ENCODE measurements at places on chromosomes 13 and 19.

DNA sequence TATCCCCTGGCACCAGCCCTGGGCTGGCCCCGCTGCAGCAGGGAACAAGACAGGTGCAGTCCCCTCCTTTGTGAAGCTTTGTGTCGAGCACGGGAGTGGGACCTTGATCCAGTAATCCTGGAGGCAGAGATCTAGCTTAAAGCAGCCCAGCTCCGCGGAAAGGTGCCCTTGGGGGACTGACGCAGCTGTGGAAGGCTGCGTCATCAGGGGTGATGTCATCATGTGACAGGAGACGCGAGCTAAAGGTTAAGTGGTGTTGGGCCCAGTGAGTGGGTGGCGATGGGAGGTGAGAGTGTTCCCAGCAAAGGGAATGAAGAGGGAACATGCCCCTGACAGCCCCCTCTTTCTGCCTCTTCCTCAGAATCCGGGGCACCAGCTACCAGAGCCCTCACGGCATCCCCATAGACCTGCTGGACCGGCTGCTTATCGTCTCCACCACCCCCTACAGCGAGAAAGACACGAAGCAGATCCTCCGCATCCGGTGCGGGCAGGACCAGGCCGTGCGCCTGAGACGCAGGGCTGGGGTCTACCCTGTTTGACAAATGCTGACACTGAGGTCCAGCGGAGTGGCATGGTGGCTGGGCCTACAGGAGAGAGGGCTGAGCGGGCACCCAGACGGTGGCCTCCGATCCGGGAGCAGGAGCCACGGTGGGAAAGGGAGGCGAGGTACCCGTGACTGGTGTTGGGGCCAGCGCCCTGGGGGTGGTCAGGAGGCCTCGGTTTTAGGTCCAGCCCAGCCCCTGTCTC, 2.6 kb downstream of the LHB start:
- DNase-seq: no peak

GRCh38 chr19:33878910-33879810, 82.5 kb downstream of the KCTD15 start:
- no peak for DNase-seq

GRCh38 chr19:6216996-6217751, 62.6 kb downstream of the MLLT1 start:
- no peak for DNase-seq

DNA sequence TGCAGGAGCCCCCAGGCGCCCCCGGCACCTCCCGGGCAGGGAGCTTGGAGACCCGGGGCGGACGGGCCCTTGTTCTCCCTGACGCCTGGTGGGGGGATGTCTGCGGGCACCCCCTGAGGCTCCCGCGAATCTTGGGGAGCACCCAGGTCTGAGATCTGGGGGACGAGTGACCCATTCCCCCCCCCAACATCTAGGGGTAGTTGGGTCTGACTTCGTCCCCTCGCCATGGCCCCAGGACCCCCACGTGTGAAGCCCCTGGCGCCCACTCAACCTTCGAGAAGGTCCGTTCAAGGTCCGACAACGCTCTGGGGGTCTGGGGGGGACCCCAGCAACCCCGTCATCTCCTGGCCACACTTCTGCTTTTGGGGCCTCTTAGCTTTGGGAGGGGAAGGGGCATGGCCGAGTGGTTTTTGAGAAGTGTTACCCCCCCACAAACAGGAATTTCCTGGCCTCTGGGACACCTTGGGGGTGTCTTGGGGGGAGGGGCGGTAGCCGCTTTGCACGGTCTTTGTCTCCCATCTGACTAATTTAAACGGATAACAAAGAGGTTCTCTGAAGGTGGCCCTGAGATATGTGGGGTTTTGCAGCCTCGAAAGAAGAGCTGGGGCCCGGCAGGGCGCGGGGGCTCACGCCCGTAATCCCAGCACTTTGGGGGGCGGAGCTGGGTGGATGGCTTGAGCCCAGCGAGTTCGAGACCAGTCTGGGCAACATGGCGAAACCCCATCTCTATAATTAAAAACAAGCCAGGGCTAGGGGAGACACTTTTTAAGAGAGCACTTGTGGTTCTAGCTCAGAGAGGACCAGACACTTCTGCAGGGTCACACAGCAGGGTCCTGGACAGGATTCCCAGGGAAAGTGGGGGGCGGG, 608 bp downstream of the CNN2 start:
- DNase-seq: no peak

DNA sequence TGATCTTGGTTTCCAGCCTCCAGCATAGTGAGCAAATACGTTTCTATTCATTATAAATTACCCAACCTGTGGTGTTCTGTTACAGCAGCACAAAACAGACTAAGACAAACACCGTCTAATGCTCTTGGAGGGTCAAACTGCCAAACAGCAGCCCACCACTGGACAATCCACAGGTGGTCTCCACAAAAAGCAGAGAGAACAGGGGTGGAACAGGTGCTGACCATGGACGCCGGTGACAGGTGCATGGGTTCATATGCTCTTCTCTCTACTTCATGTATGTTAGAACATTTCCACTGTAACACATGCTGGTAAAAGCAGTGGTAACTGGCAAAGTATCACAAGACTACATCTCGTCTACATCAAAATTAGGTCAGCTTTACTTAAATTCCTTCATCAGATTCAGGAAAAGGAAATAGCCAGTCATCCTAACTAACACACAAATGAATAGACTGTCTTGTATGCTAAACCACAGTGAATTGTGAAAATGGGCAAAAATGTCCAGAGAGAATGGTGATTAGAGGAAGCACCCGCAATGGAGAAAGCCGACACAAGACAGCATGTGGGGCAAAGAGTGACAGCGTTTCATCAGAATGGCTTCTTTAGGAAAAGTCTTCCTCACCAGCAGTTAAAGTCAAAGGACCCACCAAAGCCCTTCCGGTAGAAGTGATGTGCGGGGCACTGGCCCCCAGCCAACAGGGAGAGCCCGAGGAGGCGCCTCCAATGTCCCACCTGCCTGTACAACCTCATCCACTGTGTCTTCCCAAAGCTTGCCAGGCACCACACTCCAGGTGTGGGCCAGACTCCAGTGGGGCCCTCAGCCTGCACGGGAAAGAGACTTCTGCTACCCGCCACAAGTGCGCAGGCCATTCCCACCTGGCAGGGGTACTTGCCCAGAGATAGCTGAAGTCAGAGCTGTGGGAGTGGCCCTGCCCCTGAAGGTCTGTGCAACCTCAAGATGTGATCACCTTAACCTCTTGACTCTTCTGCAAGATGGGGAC, 6.5 kb downstream of the CARS2 start:
- DNase-seq: no peak

DNA sequence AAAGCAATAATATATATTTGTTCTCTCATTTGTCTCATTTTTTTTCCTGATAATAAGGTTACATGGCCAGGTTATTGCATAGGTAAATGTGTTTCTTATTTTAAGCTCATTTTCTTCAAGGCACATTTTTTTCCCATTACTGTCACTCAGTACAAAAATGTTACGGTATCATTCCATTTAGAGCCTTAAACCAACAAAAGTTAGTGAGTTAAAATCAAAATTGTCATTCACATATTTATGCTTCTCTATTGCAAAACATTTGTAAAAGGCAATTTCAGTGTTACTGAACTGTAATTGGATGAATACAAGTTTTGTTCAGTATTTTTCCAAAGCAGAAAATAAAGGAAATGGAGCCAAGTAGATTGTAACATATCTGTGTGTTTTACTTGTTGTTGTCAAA, 117.6 kb upstream of the MAB21L1 start:
- no peak for DNase-seq

GRCh38 chr13:43235028-43235427, 211.6 kb downstream of the DNAJC15 start:
- DNase-seq: no peak

- DNase-seq: no peak
These were observed 35.4 kb downstream of the DNAJC15 start for GRCh38 chr13:43058831-43059230.

DNA sequence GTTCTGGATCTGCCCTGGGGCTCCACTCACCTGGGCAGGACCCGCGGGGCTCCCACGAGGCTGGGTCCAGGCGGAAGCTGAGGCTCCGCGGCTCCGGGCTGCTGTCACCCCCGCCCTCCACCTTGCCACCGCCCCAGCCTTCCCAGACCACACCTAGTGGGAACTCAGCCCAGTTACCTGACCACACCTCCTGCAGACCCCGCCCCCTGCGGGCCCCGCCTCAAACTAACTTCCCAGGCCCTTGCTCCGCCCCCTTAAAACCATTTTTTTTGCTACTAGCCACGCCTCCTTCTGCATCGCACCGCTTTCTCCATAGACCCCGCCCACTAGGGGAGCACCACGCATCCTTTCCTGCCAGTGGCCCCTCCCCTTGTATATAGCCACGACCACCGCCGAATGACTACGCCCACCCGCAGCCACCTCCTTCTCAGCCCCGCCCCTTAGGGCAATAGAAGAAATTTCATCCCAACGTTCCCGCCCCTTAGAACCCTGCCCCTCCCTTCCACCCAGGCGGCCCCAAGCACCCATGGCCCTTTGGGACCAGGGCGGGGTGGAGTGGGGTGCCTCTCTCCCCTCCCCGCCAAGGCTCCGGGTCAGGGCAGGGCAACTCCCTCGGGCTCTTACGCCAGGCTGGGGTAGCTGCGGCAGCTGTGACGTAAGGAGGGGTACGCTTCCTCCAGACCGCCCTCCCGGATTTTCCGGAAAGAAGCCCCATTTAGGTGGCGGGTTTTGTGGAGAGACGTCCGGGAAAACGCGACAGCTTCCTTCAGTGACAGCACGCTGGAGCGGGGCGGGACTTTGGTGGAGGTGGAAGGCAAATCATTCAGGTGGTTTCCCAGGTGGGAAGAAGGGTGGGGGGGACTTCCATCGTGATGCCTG, at the start of gene SH2D3A:
Gene SH2D3A (minus strand): TSS at position 79 of the 879 bp plus-strand sequence. CDS start 3,687 bp downstream, outside the sequence.
- peak; percentile 82 for DNase-seq

DNA sequence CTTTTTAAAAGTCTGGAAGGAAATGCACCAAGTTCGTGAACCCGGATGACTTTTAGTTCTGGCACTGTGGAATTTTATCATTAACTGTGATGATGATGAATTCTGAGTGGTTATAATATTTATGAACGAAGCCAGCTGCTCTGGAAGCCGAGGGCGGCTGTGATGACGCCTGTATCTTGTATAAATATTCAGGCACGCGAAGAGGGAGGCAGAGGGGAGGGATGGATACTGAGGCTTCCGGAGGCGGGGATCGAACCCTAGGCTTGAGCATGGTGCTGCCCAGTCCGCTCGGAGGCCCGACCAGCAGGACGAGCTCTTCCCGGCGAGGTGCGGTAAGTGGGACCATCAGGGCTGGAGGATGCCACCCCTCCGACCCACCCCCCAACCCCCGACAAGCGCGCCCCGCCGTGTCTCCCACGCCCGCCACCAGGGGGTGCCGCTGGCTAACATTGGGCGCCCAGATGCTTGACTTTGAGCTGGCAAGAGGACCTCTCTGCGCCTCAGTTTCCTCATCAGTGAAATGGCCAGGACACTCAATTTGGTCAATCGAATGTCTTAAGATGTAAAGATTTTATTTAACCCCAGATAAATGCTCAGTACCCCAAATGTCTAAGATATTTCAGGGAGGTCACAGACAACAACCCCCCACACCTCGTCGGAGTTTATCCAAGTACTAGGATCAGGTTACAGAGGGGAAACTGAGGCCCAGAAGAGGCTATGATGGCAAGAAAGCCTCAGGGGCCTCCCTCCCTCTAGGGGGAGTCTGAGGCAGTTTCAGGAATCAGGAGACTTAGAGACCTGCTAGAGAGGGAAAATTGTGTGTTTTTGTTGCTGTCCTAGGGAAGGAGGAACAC, 4.5 kb upstream of the RAB3A start:
- DNase-seq: no peak

GRCh38 chr19:41373993-41374392, 2.3 kb upstream of the TMEM91 start:
- no peak for DNase-seq

- no peak for DNase-seq
These were observed 22.3 kb upstream of the MYDGF start for GRCh38 chr19:4692251-4693077.

DNA sequence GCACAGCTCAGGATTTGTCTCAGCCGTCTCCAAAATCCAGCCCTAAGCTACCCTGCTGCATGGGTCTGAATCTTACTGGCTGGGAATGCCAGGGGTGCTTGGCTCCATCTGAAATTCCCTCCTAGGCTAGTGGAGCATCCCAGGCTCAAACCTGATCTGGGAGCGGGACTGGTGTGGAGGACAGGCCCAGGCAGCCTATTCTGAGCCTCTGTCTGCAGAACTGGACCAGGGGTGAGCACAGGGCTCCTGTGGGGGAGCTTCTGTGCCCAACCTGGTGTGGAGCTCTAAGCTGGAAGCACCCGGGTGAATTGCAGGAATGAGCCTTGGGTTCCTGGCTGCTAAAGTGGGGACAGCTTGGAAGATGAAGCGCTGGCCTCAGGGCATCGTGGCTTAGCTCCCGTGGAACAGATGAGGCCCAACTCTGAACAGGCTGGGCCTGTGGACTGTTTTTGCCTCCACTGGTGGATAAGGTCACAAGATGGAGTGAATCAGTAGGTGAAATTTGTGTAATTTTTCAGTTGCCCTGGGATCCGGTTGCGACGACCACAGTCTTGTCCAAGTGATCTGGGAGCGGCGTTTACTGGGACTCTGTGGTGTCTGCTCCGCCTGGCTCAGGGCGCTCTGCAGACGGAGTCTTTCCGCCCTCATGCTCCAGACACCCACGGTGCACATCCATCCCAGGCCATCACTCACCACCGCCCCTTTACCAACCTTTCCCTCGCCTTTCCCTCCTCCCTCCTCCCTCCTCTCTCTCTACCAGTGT, 79.5 kb downstream of the TEX29 start:
- DNase-seq: no peak

- no peak for DNase-seq
These were observed 11.9 kb upstream of the OR7D2 start for GRCh38 chr19:9166846-9167245.

GRCh38 chr19:45245826-45246225, 619 bp upstream of the EXOC3L2 start:
- no peak for DNase-seq

DNA sequence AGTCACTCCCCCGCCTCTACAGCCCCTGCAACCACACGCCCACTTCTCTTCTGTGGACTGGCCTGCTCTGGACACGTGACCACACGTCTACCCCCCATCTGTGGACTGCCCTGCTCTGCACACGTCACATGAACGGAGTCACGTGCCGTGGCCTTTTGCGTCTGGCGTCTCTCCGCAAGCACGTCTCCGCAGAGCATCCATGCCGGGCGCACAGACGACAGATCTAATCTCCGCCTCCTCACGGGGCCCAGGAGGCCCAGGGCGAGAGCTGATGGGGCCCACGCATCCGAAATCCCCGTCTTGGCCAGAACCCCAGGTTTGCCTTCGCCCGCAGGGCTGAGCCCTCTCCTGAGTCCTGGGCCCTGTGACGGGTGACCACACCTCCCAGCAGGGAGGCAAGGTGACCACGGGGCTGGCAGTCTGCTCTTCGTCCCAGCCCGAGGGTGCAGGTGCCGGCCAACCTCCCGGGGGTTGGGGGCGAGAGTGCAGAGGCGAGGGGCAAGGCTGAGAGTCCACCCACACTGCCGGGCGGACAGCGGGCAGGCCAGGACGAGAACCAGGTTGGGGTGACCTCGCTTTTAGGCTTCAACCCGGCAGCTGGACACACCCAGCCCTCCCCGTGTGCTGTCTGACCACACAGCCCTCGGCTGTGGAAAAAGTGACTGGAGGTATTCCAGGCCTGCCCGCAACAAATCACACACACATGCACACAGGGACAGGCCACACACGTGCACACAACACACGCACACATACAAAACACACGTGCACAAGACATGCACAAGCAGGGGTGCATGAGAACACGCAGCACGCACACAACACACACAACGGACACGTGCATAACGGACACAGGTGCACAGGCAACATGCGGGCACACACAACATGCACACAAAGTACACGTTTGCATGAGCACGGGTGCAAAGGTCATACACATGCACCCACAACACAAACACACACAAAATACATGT, 3.9 kb downstream of the SBNO2 start:
- DNase-seq: no peak

GRCh38 chr13:24618011-24618955, 61.9 kb upstream of the ATP12A start:
- peak; percentile 65 for DNase-seq
